ENCODE measurements at places on chromosomes 2 and 18.

GRCh38 chr2:222442665-222443064 lies 18.3 kb downstream of the SGPP2 start:
- DNase-seq, result no peak

DNA sequence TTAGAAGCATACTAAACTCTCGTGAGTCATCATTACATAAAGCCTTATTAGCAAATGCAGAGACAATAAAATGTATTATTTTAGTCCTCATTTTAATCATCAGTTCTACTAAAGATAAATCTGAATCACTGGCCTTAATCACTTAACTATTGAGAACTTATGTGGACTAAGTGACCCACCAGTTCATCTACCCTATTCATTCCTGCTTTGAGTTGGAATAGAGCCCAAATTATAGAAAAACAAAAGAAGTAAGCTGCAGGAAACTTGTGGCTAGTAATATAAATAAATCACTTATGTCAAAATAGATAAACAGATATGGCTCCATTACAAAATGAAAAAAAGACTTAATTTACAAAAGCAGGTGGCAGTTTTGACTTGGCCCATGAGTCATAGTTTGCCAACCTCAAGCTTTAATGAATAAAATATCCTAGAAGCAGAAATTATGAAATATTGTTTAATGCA lies 851.8 kb upstream of the CRIM1 start:
- DNase-seq, result no peak

- DNase-seq, result peak; percentile 15
Measured at GRCh38 chr2:241036397-241036963, 38.1 kb downstream of the SNED1 start.

DNA sequence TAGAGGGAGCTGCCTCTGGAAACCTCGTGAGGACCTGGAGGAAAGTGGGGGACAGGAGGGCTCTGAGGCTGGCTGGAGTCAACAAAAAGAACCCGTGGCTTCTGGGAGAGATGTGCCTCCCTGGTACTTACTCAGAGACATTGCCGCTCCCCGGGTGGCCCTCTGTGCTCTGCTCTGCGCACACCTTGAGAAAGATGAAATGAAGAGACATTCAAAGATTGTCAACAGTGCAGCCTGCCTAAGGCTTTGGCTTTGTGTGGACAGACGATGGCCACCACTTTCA lies 14.5 kb downstream of the CYS1 start:
- DNase-seq, result no peak

DNA sequence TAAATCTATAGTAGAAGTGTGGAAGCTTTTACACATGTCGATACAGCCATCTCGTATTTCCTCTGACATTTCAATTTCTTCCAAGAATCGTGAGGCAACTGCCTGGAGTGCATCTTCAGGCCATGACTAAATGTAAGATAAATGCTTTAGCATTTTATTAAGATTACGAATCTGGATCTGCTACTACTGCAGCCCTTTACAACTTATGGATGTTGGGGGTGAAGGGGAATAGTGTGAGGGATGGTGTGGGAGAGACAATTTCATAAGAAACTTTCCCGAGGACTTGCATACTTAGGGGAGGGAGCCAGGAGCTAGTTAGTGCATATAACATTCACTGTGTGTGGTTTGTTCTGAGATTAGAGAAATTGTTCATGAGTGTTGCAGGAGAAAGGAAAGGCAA lies 204.8 kb downstream of the SLC39A10 start:
- DNase-seq, result no peak

DNA sequence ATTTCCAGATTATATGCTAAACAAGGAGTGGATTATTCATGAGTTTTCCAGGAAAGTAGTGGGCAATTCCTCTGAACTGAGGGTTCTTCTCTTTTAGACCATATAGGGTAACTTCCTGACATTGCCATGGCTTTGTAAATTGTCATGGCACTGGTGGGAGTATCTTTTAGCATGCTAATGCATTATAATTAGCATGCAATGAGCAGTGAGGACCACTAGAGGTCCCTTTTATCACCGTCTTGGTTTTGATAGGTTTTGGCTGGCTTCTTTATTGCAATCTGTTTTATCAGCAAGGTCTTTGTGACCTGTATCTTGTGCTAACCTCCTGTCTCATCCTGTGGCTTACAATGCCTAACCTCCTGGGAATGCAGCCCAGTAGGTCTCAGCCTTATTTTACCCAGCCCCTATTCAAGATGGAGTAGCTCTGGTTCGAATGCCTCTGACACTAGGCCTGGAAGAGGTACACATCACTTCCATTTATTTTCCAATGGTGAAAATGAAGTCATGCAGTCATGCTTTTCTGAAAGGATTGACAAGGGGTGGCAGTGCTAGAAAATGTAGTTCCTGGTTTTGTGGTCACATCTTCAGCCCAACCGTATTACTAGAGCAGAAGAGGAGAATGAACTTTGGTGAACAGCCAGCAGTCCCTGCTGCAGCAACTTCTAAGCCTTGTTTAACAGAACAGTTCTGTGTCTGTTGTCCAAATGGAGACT lies 26.6 kb upstream of the ITGA4 start:
- no peak for DNase-seq

Data from stimulated activated CD4-positive, alpha-beta T cell treated with anti-CD3 and anti-CD28 coated beads, Interleukin-1b, Interleukin-23, amount 100 ng/mL, for 24 hours (primary cell).